ENCODE measurements at places on chromosomes 5 and 9.

- H3K36me3 ChIP-seq = no peaks in the 10 kb centered on the region
- H3K4me3 ChIP-seq = no peak overlapping the region
- no peaks in the 10 kb centered on the region for H3K4me1 ChIP-seq
- H3K27ac ChIP-seq = no peak overlapping the region
- H3K27me3 ChIP-seq = no peaks in the 10 kb centered on the region
Measured at GRCh38 chr5:150517272-150518152, 9.6 kb downstream of the NDST1 start.

- H3K4me3 ChIP-seq = no peak overlapping the region
- H3K4me1 ChIP-seq = no peaks in the 10 kb centered on the region
- H3K36me3 ChIP-seq = no peaks in the 10 kb centered on the region
- H3K27me3 ChIP-seq = no peaks in the 10 kb centered on the region
- no peak for DNase-seq
Measured at GRCh38 chr9:81317939-81318338, 371.4 kb downstream of the TLE1 start.

- H3K27ac ChIP-seq = no peak overlapping the region
- H3K4me3 ChIP-seq = no peak overlapping the region
- H3K27me3 ChIP-seq = no peaks in the 10 kb centered on the region
Measured at GRCh38 chr9:30244877-30245276, 2139.6 kb upstream of the ACO1 start.

DNA sequence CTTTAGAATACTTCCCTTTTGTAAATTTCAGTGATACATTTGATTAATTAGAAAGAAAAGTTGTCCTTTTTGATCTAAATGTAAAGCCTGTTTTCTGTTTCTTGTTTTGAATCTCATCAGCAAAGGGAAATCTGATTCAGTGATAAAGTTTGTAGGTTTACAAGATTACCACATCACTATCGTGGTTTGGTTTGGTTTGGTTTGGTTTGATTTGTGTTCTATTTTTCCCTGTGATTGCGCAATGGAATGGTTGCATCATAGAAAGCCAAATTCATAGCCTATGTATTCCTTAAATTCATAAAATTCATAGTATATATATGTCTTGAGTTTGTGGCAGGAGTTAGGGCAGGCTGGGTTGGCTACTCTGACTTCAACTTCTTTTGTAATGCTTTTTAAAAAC is 15.2 kb downstream of the SRFBP1 start:
- H3K27ac ChIP-seq = peak overlapping the region; percentile 23
- no peaks in the 10 kb centered on the region for H3K27me3 ChIP-seq
- H3K4me3 ChIP-seq = no peak overlapping the region
- peaks cover 32% of the 10 kb centered on the region for H3K36me3 ChIP-seq

- DNase-seq = no peak
- H3K36me3 ChIP-seq = no peaks in the 10 kb centered on the region
- no peak overlapping the region for H3K27ac ChIP-seq
- H3K27me3 ChIP-seq = peaks cover 11% of the 10 kb centered on the region
- H3K4me1 ChIP-seq = peaks cover 10% of the 10 kb centered on the region
Measured at GRCh38 chr5:180436275-180436674, 57.9 kb upstream of the CNOT6 start.

DNA sequence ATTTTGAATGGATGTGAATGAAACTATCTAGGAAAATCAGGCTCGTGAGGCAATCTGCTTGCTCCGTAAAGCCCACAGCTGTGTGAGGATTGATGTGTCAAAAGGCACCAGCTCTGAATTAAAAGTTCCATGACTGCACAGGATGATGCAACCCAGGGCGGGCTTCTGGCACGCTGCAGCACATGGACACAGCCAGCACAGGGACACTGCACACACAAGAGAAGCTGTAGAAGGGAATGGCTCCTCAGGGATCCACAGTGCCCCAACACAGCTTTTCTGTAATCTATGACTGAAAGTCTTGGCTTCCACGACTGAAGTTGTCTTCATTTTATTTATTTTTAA is 151.0 kb downstream of the GCNT1 start:
- DNase-seq = no peak
- H3K27ac ChIP-seq = no peak overlapping the region
- no peaks in the 10 kb centered on the region for H3K36me3 ChIP-seq

GRCh38 chr5:78922879-78923621 is 62.1 kb downstream of the ARSB start:
- no peak overlapping the region for H3K4me3 ChIP-seq
- H3K4me1 ChIP-seq = no peaks in the 10 kb centered on the region
- H3K27me3 ChIP-seq = no peaks in the 10 kb centered on the region

DNA sequence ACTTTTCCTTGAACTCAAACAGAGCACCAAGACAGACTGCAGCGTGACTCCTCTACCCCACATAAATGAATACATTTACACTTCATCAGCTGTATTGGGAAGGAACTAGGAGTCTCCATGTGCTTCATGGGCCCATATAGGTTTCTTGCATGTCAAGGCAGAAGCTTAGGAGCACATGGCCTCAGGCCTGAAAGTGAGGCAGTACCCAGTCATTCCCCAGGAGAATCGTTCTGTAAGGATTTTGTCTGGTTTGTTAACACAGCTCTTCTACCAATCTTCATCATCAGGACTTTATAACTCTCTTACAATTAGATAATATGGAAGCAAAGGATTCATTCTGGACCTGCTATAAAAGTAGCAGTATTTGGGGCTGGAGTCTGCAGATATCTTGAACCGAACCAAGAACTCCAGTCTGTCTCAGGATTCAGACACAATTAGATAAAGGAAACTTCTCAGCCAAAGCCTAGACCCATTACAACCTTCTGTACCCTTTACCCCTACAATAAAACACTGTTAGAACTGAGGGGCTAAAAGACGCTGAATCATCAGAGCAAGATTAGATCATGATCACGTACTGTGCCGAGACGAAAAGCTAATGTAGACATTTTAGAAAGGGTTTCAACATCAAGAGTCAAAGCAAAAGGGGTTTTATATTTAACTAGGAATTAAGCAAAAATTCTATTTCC is 385.5 kb upstream of the SLC30A5 start:
- peaks cover 29% of the 10 kb centered on the region for H3K4me1 ChIP-seq
- H3K27ac ChIP-seq = no peak overlapping the region
- no peak for DNase-seq
- no peaks in the 10 kb centered on the region for H3K36me3 ChIP-seq
- H3K4me3 ChIP-seq = no peak overlapping the region

DNA sequence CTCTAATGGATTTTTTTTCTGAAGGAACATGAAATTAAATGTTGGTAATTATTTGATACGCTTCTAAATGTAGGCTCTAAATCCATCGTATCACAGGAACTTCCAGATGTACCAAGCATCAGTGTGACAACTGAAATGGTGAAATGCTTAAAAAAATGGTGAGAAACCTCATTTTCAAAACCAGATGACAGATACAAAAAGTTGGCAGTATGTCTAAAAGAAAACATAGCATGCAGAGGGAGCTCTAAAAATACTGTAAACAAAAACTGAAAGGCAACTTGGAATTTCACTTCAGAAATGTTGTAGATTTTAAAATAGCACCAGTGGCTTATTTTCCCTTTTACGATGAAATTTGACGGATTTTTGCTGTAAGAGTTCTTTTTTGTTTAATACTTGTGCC is 1043.6 kb upstream of the WWC1 start:
- no peaks in the 10 kb centered on the region for H3K4me1 ChIP-seq
- no peak for DNase-seq
- H3K4me3 ChIP-seq = no peak overlapping the region
- no peaks in the 10 kb centered on the region for H3K27me3 ChIP-seq
- no peak overlapping the region for H3K27ac ChIP-seq
